Mammary microvascular endothelial cell (primary cell): ENCODE measurements at places on chromosomes 1 and 21. TPM values are rescaled to one million over a fixed set of nuclear protein-coding genes. Genes with fewer than 3 reads are reported as not detected.

Gene HLX
- total RNA-seq, result 45.7 and 49.1 TPM in 2 replicates

Gene FTCD
- not detected in 2 replicates for total RNA-seq

Gene KRTAP11-1
- total RNA-seq, result not detected in 2 replicates

Gene FAM78B
- total RNA-seq, result 0.15 TPM in 1 of 2 replicates, not detected in the other

Gene RIPPLY3
- total RNA-seq, result 0.05 TPM in 1 of 2 replicates, not detected in the other

Gene KAZN
- 2.3 and 3.2 TPM in 2 replicates for total RNA-seq

Gene IGSF9
- not detected in 2 replicates for total RNA-seq

Gene EDARADD
- total RNA-seq, result not detected in 2 replicates

Gene CDC42SE1
- 49.9 and 51.4 TPM in 2 replicates for total RNA-seq

Gene LCE2B
- not detected in 2 replicates for total RNA-seq

Gene CEP85
- total RNA-seq, result 9.5 and 13.4 TPM in 2 replicates

Gene IPP
- total RNA-seq, result 3.8 and 4.3 TPM in 2 replicates

Gene CLCNKA
- not detected in 2 replicates for total RNA-seq

Gene UMODL1
- not detected in 2 replicates for total RNA-seq

Gene RNF223
- not detected in 2 replicates for total RNA-seq

Gene TADA1
- total RNA-seq, result 7.2 and 7.3 TPM in 2 replicates

Gene TFAP2E
- total RNA-seq, result not detected in 2 replicates

Gene F3
- 0.80 and 0.94 TPM in 2 replicates for total RNA-seq

Gene IFI44L
- total RNA-seq, result 37.1 and 38.9 TPM in 2 replicates

Gene BTG3
- 36.2 and 44.4 TPM in 2 replicates for total RNA-seq

Gene LORICRIN
- total RNA-seq, result not detected in 2 replicates

Gene NFIA
- 7.6 and 12.2 TPM in 2 replicates for total RNA-seq

Gene TFF2
- total RNA-seq, result not detected in 2 replicates

Gene KRTAP15-1
- total RNA-seq, result not detected in 2 replicates

Gene ZFP69B
- 3.9 and 4.7 TPM in 2 replicates for total RNA-seq

Gene C1orf141
- not detected in 2 replicates for total RNA-seq

Gene ATPAF1
- 31.9 and 33.8 TPM in 2 replicates for total RNA-seq

Gene OR2AK2
- total RNA-seq, result not detected in 2 replicates

Gene HPDL
- 4.7 and 9.3 TPM in 2 replicates for total RNA-seq

Gene HSD11B1
- 0.10 and 0.13 TPM in 2 replicates for total RNA-seq

Gene B3GALT6
- total RNA-seq, result 27.9 and 30.2 TPM in 2 replicates

Gene EXTL2
- 9.4 and 11.2 TPM in 2 replicates for total RNA-seq

Gene SNRPE
- total RNA-seq, result 97.7 and 111 TPM in 2 replicates

Gene GUK1
- 434 and 438 TPM in 2 replicates for total RNA-seq

Gene PTGS2
- total RNA-seq, result 4.6 and 4.9 TPM in 2 replicates

Gene TTC39A
- 1.1 and 5.3 TPM in 2 replicates for total RNA-seq

Gene LEPROT
- total RNA-seq, result 45.9 and 48.4 TPM in 2 replicates

Gene BRDT
- not detected in 2 replicates for total RNA-seq

Gene MED8
- 47.8 and 48.0 TPM in 2 replicates for total RNA-seq

Gene FCRL3
- total RNA-seq, result not detected in 2 replicates

Gene PTGFRN
- 9.0 and 13.8 TPM in 2 replicates for total RNA-seq

Gene RPE65
- not detected in 2 replicates for total RNA-seq

Gene FAM163A
- 0.30 and 0.47 TPM in 2 replicates for total RNA-seq

Gene VHLL
- not detected in 2 replicates for total RNA-seq

Gene MAP3K21
- 0.39 and 0.60 TPM in 2 replicates for total RNA-seq

Gene SPATA1
- 0.25 TPM in 1 of 2 replicates, not detected in the other for total RNA-seq

Gene BCL2L15
- 0.07 TPM in 1 of 2 replicates, not detected in the other for total RNA-seq

Gene LIPI
- total RNA-seq, result not detected in 2 replicates
